ENCODE measurements at places on chromosomes 7 and 10.

DNA sequence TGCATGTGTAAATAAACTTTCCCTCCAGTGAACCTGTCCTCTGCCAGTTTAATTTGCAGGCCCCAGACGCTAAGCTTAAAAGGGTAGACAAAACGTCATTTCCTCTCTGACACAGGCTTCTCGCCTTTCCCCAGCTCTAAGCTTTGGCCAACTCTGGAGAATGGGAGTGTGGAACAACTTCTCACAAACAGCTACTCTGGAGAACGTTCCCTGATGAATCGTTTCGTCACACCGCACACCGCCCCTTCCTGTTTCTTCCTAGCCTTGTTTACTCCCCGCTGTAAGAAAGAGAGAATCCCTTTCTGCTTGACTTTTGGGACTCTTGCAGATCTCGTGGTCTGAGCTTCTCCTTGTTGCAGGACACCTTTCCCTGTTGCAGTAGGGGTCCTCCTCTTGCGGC lies 564.2 kb downstream of the TCERG1L start:
- no peak for DNase-seq

GRCh38 chr7:111255576-111255975 lies 164.6 kb downstream of the LRRN3 start:
- DNase-seq: no peak

GRCh38 chr7:145168427-145168826 lies 332.6 kb upstream of the TPK1 start:
- no peak for DNase-seq

DNA sequence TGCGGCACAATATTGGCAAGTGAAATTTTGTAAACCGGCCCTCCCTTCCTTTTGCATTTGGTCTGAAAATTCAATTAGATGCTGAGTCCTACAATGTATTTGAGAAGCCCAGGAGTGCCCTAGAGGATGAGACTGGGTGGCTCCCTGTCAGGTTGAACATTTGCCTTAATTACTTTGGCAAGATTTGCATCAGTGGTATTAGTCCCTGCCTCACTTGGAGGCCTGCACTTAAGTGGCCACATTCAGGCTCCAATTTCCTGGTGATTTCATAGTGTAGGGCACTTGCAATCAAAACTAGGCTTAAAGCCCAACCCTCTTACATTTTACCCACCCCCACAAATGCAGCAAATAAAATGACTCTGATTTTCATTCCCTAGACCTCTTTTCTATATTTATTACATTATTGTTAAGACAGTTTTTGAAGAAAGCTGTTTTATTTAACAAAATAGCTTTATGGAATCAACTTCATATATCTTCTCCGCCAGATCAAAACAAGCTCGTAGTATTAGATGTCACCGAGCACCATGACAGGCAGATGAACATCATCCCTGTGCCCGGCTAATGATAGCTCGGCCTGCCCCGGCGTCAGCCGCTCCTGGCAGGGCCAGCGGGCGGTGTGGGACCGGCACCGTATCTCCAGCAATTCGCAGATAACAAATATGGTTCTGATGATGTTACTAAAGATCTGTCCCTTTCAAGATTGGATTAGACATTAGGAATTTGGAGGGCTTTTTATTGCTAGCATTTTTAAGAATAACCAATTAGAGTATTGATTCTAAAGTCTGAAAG lies 73.6 kb downstream of the EGFR start:
- no peak for DNase-seq

DNA sequence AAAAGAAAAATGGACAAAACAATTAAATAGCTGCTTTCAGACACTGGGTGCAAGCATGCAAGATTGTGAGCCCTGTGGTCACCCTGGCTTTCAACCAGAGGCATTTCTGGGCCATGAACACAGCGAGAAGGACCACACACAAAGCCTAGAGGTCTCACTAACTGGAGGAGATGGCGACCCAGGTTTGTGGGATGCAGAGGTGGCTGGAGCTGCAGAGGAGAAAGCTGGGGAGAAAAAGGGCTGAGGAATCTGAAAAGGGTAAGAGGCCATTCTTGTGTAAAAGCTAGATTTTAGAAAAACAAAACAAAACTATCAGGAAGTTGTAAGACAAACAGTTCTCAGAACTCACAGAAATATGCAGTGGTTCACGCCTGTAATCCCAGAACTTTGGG lies 30.1 kb upstream of the PTPRN2 start:
- DNase-seq: no peak

- no peak for DNase-seq
Observed at GRCh38 chr7:16935341-16935735, 53.6 kb upstream of the AGR3 start.

GRCh38 chr10:78401624-78402367 lies 368.1 kb downstream of the RPS24 start:
- no peak for DNase-seq

- no peak for DNase-seq
Observed at GRCh38 chr10:77993620-77994019, 35.7 kb downstream of the POLR3A start.

- no peak for DNase-seq
Observed at GRCh38 chr7:90586091-90586490, 10.0 kb upstream of the CDK14 start.

GRCh38 chr10:132355297-132355696 lies 23.3 kb downstream of the LRRC27 start:
- no peak for DNase-seq

- DNase-seq: no peak
Observed at GRCh38 chr7:69245646-69246045, 352.6 kb upstream of the AUTS2 start.

DNA sequence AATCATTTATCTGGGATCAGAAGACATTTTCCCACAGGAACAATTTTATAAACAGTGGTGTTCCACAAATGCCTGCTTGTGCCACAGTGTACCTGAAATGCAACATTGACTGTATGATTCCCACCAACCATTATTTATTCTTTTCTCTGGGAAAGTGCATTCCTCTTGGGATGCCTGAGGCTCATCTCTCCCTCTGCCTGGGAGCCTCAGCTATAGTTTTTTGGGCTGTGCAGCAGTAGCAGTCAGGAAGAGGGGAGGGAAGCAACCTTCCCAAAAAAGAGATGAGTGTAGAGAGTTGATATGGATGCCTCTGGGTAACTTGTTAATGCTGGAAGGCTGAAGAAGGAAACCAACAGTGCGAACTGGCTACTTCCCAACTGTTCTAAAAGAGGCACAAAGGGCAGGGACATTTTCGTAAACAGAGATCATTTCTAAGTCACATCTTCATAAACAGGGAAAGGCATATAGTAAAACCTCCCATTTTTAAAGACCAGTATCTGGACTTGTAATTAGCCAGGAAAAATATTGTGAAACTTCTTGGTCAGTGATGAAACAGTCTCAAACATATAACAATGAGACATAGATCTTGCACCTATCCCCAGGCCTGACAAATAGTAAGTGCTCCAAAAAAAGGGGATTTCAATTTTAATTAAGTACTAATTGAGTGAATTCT lies 1.4 kb upstream of the CALD1 start:
- no peak for DNase-seq

- no peak for DNase-seq
Observed at GRCh38 chr7:55177589-55178261, 158.9 kb downstream of the EGFR start.

DNA sequence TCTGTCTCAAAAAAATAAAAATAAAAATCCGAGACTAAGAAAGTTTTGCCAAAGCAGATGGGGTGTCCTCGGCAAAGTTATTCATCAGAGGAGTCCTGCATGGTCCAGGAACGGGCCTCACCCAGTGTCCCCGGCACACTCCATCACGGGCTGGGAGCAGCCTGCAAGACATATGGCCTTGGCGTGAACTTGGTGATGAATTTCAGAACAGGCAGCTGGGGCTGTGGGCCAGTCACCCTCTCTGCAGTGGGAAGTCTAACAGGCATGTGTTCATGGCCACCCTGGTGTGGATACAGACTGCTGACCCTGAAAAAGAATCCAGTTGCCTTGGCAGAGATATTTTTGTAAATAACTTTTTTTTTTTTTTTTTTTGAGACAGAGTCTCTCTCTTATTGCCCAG lies 34.7 kb downstream of the NPTX2 start:
- DNase-seq: no peak

- DNase-seq: no peak
Observed at GRCh38 chr7:48360574-48360973, 189.3 kb downstream of the ABCA13 start.

- DNase-seq: no peak
Observed at GRCh38 chr10:78755877-78756455, 312.8 kb upstream of the ZMIZ1 start.

GRCh38 chr7:37732253-37732652 lies 48.7 kb downstream of the GPR141 start:
- no peak for DNase-seq

DNA sequence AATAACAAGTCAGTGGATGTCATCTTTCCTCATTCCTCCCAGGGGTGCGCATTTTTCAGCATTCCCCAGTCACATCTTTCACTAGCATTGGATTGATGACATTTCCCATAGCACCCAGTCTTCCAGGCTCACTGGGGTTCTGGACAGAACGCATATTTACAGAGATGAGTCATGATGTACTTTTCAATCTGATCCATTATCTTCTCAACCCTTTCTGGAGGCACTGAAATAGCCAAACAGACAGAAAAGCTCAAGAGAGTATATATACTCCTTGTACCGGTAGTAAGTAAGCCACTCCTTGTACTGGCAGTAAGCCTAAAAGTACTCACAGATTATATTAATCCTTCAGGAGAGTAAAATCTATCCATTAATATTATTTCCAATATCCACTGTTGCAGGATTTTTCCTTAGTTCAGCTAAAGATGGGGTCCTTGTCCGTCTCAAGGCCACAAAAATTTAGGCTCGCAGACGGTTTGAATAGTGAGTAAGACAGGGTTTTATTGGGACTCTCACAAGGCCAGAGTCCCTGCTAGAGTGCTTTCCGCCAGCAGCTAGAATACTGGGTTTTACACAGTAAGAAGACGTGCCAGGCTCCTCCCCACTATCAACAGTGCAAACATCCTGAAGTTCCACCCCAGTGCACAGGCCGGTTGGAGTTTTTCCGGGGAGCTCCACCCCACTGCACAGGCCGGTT lies 60.8 kb downstream of the MDH2 start:
- no peak for DNase-seq

- no peak for DNase-seq
Observed at GRCh38 chr10:102118867-102119266, 1.3 kb downstream of the LDB1 start.

DNA sequence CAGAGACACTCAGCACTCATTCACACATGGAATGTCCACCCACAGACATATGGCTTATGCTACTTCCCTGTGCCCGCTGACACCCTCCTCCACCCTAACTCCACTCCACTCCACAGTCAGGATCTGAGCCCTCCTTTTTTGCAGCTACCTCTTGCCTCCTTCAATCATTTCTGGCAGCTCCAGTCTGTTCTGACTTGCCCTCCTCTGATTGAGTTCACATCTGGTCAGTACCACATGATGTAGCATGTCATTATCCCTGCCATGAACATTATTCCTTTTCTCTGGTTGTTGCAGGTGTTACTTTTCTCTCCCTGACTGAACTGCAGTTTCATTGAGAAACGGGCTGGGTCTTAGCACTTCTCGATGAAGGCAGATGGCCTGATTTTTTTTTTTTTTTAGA lies 130.1 kb upstream of the EGR2 start:
- no peak for DNase-seq

DNA sequence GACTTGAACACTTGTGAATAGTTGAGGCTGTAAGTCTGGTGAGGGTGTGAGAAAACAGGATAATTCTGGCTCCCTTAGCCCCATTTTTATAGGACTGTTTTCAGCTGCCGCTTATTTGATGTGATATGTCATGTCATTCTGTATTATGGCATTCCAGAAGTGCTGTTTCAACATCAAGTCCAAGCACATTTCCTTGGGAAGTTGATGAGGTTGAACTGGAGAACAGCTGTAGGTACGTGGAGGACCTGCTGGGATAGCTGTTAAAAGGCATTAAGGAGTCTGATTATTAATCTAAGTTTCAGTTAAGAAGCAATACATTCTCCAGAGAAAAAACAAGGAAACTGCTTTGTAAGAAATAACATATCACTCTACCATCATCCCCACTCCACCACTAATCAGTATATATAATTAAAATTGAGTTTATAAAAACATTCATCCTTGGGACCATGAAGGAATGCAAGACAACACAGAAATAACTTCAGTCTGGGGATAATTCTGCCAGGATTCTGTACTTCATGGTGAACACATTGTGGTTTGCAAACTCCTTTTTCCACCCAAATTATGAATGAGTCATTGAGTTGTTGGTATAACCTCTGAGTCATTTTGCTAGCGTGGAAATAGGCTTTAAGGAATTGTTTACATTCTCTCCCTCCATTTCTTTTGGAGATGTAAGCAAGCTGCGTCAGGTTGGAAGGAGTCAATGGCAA lies 39.9 kb upstream of the TMEM229A start:
- DNase-seq: no peak

- no peak for DNase-seq
Observed at GRCh38 chr10:26951650-26952049, 90.9 kb upstream of the ABI1 start.

- DNase-seq: no peak
Observed at GRCh38 chr7:142968229-142968628, 6.1 kb upstream of the KEL start.

DNA sequence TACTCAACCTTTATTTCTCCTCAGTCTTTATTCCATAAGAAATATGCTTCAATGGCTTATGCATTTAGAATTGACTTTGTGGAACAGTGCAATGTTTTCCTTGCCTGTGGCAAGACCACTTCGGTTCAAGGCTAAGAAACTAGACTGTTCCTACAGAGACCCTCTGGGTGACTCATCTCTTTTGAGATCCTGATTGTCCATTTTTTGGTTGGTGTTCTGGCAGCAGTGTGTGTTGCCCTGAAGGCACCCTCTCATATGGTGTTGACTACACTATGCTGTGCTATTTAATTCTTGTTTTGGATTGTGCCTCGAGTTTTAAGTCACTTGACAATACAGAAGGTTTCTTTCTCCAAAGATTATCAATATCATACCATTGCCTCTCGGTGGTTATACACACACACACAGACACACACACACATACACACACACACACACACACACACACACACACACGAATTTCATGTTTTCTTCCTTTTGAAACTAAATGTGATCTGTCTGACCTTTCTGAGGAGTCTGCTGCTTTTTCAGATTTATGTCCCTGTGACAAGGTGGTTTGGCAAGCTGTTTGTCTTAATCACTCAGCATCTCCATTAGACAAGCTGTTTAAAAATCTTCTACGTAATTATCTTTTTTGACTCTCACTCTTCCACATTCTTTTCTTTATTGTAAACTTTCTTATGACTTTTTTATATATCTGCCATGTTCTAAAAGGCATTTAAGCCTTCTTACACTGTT lies 187.2 kb downstream of the VTI1A start:
- DNase-seq: no peak

GRCh38 chr7:16651396-16652239 lies 5.6 kb downstream of the BZW2 start:
- no peak for DNase-seq

DNA sequence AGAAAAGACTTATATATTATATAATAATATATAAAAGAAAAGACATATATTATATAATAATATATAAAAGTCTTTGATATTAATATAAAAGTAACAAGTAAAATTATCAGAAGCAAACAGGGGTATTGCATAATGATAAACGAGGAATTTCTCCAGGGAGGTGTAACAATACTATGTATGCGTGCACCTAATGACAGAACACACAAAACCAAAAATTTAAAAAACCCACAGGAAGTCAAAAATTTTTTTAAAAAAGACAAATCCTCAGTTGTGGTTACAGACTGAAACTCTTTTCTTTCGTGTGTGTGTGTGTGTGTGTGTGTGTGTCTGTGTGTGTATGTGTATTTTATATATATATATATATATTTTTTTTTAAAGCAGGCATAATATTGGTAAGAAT lies 279.2 kb upstream of the DPP6 start:
- DNase-seq: no peak

Measured in stimulated activated CD4-positive, alpha-beta T cell treated with anti-CD3 and anti-CD28 coated beads, Interleukin-12 subunit alpha, Interleukin-12 subunit beta, amount 100 ng/mL, for 24 hours (primary cell).